ENCODE measurements at places on chromosomes 1 and 21. TPM values are rescaled to one million over a fixed set of nuclear protein-coding genes. Genes with fewer than 3 reads are reported as not detected.

COL18A1 gene
- total RNA-seq = 1.3 TPM

AK2 gene
- total RNA-seq = 475 TPM

DSCAM gene
- total RNA-seq = not detected

FAM131C gene
- total RNA-seq = not detected

OPRD1 gene
- total RNA-seq = not detected

GJA8 gene
- not detected for total RNA-seq

C4BPA gene
- total RNA-seq = not detected

SLC19A2 gene
- 8.0 TPM for total RNA-seq

TRIM67 gene
- not detected for total RNA-seq

IARS2 gene
- total RNA-seq = 53.8 TPM

ADCY10 gene
- 0.33 TPM for total RNA-seq

CSDE1 gene
- total RNA-seq = 408 TPM

CD101 gene
- 1.4 TPM for total RNA-seq

GUCA2A gene
- not detected for total RNA-seq

CFAP45 gene
- total RNA-seq = 0.38 TPM

TMEM201 gene
- total RNA-seq = 51.0 TPM

AUNIP gene
- 4.2 TPM for total RNA-seq

ARID4B gene
- 74.2 TPM for total RNA-seq

MX2 gene
- total RNA-seq = 14.1 TPM

LRRC71 gene
- not detected for total RNA-seq

PAQR6 gene
- total RNA-seq = 9.5 TPM
